ENCODE measurements at places on chromosomes 7 and 10.

DNA sequence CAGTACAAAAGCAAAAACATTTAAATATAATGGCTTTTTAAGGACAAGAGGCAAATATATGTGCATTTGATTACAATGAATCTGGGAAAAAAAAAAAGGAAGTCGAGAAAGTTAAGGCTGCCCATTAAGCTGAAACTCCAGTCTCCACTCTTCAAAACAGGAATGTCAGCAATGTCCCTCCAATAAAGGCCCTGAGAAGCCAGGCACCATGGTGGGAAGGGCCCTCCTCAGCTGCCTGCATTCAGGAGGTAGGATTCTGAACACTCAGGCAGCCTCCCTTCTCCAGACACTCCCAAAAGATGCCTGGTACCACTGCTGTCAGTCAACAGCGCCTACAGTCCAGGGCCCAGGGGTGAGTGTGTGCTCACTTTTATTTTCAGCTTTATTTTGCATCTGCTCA is 121.3 kb upstream of the MGMT start:
- DNase-seq, result no peak

GRCh38 chr10:11602919-11603523 is 8.4 kb downstream of the USP6NL start:
- DNase-seq, result no peak

DNA sequence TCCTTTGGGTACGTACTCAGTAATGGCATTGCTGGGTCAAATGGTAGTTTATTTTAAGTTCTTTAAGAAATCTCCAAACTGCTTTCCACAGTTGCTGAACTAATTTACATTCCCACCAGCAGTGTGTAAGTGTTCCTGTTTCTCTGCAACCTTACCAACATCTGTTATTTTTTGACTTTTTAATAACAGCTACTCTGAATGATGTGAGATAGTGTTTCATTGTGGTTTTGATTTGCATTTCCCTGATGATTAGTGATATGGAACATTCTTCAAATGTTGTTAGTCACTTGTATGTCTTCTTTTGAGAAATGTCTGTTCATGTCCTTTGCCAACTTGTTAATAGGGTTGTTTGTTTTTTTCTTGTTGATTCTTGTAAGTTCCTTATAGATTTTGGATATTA is 558.9 kb downstream of the SH2D4B start:
- no peak for DNase-seq

- DNase-seq, result no peak
These were observed 268.9 kb downstream of the SLC25A13 start for GRCh38 chr7:96052860-96053470.

DNA sequence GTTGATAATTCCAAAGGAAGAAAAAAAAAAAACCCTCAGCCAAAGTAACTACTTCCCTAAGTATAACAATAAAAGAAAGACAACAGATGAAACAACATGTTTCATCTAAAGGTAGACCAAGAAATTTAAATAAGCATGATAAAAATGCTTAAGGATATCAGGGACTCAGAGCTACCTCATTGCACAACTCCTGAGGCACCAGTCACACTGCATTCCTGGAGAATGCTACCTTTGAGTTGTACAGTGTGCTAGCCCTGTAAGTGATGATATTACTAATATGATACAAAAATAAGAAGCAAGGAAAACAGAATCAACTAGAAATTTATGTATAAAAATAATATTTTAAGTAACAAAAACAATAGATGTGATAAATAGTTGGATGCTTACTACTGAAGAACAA is 29.5 kb upstream of the C7orf33 start:
- DNase-seq, result no peak

GRCh38 chr7:119515214-119515613 is 757.8 kb upstream of the KCND2 start:
- no peak for DNase-seq

- no peak for DNase-seq
These were observed 253.5 kb downstream of the NRG3 start for GRCh38 chr10:82128527-82128926.

DNA sequence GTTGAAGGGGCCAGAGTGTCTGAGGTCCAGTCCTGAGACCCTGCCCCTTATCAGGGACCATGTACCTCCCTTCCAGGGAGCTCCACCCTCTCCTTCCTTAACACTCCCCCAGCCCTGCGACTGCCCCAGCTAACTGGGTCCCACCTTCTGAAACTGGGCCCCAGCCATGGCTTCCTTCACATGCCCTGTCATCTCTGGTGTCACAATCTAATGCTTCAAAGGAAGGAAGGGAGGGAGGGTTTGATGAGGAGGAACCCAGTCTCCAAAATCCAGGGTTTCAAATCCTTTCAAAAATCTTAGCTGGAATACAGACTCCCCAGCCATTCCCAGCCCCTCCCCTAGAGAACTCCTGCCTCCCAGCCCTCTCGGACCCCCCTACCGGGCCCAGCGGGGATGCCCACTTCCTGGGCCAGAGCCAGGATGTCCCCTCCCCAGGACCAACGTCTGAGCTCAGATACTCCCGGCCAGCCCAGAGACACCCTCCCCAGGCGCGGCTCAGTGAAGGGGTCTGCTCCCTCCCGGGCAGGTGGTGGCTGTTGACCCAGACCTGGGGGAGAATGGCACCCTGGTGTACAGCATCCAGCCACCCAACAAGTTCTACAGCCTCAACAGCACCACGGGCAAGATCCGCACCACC is 18.0 kb downstream of the C10orf105 start:
- DNase-seq, result no peak

GRCh38 chr7:151728286-151728660 is 148.6 kb downstream of the PRKAG2 start:
- no peak for DNase-seq

GRCh38 chr7:157731126-157731525 is 394.3 kb downstream of the DNAJB6 start:
- DNase-seq, result no peak

DNA sequence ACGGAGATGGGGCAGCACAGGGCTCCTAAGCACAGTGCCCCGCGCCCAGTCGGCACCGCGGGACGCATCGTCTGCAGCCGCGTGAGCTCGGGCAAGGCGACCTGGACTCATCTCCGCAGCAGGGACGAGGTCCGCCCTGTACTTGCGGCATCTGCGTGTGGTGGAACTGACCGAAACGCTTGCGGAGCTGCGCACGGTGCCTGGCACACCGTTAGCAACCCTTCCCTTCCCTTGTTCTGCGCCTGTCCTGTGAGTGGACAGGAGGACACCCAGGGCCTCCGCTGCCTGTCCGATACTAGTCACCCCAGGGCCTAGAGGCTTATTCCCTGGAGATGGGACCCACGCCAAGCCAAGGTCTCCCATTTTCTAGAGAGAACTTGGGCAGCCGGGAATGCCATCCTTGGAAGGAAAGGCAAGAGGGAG is 98.5 kb downstream of the WDR11 start:
- no peak for DNase-seq

DNA sequence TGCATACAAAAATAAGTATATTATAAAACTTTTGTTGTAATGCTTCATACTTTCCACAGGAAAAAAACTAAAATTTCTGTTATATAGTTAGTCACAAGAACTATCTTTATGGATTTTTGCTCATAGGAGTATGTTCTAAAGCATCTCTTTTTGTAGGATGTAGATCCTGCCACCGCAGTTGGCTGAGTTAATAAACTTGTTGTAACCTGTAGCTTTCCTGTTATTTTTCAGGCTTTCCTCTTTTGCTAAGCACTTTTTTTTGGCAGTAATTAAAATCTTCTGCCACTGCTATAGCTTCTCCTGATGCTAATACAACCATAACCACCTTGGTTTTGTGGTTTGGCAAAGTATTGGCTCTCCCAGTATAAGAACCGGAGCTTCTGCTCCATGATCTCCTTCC is 60.3 kb downstream of the WNT2 start:
- no peak for DNase-seq

DNA sequence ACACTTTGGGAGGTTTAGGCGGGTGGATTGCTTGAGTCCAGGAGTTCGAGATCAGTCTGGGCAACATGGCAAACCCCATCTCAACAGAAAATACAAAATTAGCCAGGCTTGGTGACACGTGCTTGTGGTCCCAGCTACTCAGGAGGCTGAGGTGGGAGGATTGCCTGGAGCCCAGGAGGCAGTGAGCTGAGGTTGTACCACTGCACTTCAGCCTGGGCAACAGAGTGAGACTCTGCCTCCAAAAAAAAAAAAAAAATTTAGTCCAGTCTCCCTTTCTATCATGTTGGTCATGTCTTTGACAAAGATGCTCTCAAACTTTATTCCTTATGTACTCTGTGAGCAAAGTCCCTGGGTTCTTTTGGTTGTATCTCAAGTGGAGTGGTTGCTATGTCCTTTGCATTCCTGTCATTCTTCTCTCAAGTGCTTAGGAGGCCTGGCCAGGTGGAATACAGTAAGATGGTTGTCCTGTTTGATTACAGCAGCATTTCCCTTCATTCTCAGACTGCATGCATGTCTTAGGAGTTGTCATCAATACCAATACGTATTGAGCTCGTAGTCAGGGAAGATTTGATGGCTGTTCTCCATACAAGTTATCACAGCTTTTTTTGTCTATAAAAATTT is 85.7 kb downstream of the MMRN2 start:
- DNase-seq, result no peak

- DNase-seq, result no peak
These were observed 20.8 kb downstream of the SFTPD start for GRCh38 chr10:79928028-79928583.

GRCh38 chr10:124928087-124928486 is 13.8 kb upstream of the ZRANB1 start:
- DNase-seq, result no peak

- DNase-seq, result no peak
These were observed 5.3 kb downstream of the NRP1 start for GRCh38 chr10:33329178-33329577.

- no peak for DNase-seq
These were observed 31.8 kb downstream of the SLC35B4 start for GRCh38 chr7:134284952-134285351.

DNA sequence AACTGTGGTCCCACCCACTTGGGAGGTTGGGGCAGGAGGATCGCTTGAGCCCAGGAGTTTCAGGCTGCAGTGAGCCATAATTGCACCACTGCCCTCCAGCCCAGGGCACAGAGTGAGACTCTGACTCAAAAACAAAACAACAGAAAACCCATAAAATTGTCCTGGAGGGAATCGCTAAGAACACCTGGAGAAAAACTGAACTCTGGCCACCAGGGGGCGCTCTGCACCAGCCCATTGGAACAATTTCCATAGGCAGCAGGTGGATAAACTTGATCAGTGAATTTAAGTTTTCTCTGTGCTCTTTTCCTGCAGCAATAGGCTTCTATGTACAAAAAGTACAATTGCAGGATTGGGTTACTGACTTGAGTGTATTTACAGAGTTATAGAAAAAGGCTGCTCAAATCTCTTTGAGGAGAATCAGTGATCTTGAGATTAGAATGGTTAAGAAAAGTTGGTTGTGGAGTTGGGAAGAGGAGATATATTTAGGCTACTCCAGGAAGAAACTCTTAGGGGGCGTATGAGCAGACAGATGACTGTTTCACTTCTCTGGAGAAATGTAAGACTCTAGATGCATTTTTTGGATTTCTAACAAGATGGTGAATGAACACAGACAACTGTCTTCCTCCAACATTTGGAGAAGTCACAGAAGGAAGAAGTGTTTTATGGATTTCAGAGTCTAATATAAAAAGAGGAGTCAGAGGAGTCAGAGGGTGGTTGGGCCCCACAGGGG is 274.9 kb upstream of the GALNT17 start:
- DNase-seq, result no peak

- DNase-seq, result no peak
These were observed 26.0 kb downstream of the HSPA12A start for GRCh38 chr10:116716381-116716780.

GRCh38 chr7:157548691-157549303 is 212.0 kb downstream of the DNAJB6 start:
- no peak for DNase-seq

DNA sequence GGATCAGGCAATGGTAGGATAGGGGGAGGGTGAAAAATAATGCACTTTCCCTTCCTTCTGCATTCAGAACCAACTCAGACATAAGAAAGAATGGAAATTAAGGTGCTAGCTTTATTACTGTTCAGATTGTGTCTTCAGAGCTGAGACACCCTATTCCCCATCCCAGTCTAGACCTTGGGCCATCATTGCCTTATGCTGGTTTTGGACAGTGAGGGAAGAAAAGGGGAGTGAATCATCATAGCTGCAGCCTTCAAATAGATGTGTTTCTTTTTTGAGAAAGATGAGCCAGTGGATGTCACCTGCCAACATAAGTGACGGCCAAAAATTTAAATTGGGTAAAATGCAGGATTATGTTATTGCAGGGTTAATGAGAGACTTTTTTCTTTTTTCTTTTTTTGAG is 27.0 kb upstream of the TOMM7 start:
- no peak for DNase-seq

- DNase-seq, result no peak
These were observed 905 bp downstream of the C1GALT1 start for GRCh38 chr7:7183061-7183837.

- no peak for DNase-seq
These were observed 43.4 kb downstream of the HIPK2 start for GRCh38 chr7:139734395-139734794.

DNA sequence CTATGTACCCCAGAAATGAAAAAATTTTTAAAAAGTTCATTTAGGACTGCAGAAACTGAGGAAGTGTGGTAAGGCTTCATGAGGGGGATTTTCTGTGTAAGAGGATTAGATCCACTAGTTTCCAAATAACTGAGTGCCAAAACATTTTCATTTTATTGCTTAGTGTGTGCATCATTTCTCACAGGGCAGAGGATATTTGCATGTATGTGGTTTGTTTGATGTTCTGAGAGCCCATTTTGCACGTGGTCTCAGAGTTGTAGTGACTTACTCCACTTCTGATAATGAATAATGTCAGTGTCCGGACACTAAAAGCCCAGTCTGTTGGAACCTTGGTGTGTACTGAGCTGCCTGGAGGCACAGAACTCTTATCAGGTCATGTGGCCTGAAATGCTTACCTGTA is 299.9 kb downstream of the AUTS2 start:
- no peak for DNase-seq

GRCh38 chr7:66267249-66267648 is 62.1 kb downstream of the TPST1 start:
- DNase-seq, result peak; percentile 29

DNA sequence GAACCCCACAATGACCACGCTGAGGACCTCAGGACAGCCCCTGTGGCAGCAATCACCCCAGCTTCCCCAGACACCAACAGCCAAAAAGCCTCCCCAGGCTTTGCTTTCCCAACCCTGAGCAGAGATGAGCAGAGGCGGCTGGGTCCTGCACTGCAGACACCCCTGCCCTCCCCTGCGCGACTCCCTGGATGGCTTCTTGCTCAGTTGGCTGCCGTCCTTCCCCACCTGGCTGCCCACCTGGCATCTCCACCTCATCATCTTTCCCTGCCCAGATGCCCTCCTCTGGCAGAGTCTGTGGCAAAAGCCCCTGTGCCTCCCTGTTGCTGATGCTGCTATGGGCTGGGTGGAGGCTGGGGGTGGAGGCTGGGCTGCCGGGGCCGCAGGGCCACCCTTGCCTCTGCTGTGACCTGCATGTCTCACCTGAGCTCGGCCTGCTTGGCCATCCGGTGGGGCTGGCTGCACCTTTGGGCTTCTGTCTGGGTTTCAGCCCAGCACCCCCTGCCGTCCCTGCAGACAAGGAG is 567.7 kb downstream of the TCERG1L start:
- no peak for DNase-seq

All from forelimb muscle (tissue), 1 donor.